Thoracic aorta (tissue), 2 donors: ENCODE measurements at places on chromosomes 12 and 14. TPM values are rescaled to one million over a fixed set of nuclear protein-coding genes. Genes with fewer than 3 reads are reported as not detected.

The ESPL1 gene
- 0.78 TPM for total RNA-seq

The TRPV4 gene
- total RNA-seq: 2.0 TPM

The CARMIL3 gene
- 0.14 TPM for total RNA-seq

The SLC4A8 gene
- 2.8 TPM for total RNA-seq

The LRCOL1 gene
- total RNA-seq: not detected

GRCh38 chr14:43983721-43984120 lies 523.4 kb downstream of the FSCB start:
- DNase-seq: no peak
- peaks cover 4% of the 10 kb centered on the region for H3K4me1 ChIP-seq
- H3K4me3 ChIP-seq: no peak overlapping the region
- no peaks in the 10 kb centered on the region for H3K36me3 ChIP-seq
- no peak overlapping the region for H3K27ac ChIP-seq
- H3K27me3 ChIP-seq: no peaks in the 10 kb centered on the region

The GALNT6 gene
- total RNA-seq: 11.5 TPM

The PAPLN gene
- 10.2 TPM for total RNA-seq

DNA sequence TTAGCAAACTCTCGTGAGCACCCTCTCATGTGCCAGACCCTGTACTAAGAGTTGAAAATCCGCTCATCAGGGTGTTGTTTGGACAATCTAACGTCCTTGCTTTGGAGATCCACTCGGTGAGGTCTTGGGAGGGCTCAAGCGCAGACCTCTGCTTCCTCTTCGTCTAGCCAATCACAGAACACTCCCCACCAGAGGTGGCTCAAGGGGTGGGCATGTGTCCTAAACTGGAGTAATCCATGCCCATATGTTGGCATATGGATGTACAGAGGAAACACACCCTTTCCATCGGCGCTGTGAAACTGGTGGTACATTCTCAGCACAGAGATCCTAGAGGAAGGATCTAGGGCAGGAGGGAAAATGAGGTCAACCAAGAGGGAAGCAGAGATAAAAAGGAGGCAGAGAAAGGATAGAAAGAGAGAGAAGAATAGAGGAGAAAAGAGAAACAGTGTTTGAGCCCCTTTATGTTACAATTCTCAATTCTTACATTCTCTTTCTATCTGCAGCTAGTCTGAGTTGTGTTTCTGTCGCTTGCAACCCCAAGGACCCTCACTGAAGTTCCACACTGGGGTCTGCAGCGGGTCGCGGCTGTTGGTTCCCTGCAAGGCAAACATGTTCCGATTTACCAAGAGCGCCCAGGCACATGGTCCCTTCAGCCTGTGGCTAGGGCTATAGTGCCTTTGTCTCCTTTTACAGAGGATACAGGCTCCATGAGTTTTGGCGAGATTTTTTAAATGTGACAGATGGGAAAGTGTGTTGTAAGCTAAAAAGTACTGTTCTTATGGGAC lies 40.5 kb downstream of the DLK1 start:
- no peak overlapping the region for H3K27ac ChIP-seq
- DNase-seq: no peak
- no peak overlapping the region for H3K4me3 ChIP-seq
- no peaks in the 10 kb centered on the region for H3K27me3 ChIP-seq
- H3K36me3 ChIP-seq: no peaks in the 10 kb centered on the region

The FOXG1 gene
- total RNA-seq: not detected

The ANKS1B gene
- 45.5 TPM for total RNA-seq
